ENCODE measurements at places on chromosomes 12 and 14.

DNA sequence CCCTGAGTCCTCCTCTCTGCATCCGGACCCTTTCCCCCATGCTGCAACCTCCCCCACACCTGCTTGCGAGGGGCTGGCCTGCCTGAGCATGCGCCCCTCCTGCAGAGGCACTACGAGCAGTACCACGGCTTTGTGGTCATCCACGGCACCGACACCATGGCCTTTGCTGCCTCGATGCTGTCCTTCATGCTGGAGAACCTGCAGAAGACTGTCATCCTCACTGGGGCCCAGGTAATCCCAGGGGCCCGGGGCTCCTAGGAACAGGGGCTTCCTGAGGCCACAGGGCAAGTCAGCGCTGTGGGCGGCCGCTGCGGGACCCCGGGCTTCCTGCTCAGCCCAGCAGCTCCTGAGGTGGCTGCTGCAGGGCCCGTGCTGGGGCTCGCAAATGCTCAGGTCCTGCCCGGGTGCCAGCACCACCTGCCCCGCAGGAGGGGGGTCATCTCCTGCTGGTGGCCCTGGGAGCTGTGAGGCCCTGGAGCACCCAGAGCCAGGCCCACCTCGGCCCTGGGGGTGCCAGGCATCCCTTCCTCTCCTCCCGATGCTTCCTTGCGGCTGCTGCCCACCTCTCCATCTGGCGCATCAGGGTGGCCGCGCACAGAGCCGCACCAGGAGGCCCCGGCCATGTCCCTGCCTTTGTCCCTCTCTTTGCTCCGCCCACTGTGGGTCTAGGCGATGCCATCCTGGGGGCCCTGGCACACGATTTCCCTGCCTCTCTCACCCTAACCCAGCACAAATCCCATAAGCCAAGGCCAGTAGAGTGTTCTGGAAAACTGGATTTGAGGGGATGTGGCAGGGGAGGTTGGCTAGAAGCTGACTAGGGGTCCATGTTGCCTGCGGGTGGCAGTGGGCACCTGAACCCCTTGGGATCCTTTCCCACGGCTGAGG is 10.2 kb downstream of the ASPG start:
- no peaks in the 10 kb centered on the region for H3K36me3 ChIP-seq
- no peak overlapping the region for H3K27ac ChIP-seq
- no peak overlapping the region for H3K4me3 ChIP-seq
- H3K4me1 ChIP-seq: peaks cover 3% of the 10 kb centered on the region

DNA sequence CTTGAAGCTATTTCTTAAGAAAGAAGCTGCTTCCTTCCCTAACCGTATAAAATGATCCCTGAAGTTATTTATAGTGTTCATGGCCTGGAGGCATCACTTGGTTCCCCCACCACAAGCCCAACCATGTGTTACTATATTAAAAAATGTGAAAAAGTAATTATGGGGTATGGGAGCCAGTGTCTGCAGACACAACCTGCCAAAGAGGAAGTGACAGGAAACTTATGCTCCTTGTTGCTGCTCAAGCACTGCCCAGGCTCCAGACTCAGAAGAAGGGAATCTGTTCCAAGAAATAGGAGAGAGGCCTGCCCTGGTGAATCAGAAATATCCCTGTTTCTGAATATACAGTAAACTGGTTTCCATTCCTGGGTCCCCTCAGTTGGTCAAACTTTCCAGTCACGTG is 217.2 kb upstream of the BMP4 start:
- H3K27me3 ChIP-seq: peaks cover 66% of the 10 kb centered on the region
- no peak for DNase-seq
- no peaks in the 10 kb centered on the region for H3K36me3 ChIP-seq

DNA sequence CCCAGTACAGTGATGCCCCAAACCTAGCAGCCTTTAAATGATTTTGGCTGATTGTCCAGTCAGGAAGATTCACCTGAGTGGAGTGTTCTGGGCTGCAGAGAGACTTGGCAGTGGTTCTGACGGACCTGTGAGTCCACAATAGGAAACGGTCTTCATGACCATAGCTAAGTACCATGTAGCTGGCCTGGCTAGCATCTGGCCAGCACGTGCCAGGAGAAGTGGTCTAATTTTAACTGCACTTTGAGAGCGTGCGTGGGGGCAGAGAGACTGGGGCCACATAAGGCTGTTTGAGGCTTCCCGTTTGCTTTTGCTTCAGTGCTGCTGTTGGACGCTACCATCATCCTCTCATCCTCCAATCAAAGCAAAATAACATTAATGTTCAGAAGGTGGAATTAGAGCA is 54.7 kb downstream of the PPM1A start:
- peaks cover 3% of the 10 kb centered on the region for H3K36me3 ChIP-seq
- DNase-seq: no peak
- no peaks in the 10 kb centered on the region for H3K4me1 ChIP-seq
- H3K27ac ChIP-seq: no peak overlapping the region
- H3K4me3 ChIP-seq: no peak overlapping the region

DNA sequence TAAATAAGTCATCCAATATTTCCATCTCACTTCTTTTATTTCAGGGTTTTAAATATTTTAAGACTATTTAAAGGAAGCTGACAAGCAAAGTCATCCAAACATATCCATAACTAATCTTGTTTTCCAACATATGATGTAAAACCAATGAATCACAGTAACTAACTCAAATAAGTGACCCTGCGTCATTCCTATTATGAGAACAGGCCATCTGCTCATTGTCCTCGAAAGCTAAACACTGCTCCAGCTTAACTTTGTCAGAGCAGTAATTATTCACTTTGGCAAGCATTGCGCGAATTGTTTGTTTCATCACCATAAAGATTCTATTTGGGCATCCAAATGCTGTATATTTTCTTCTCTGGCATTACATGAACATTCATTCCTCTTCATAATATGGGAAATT is 99.1 kb downstream of the CAPZA3 start:
- H3K4me1 ChIP-seq: no peaks in the 10 kb centered on the region
- no peak overlapping the region for H3K4me3 ChIP-seq
- no peak for DNase-seq
- no peaks in the 10 kb centered on the region for H3K36me3 ChIP-seq
- H3K27ac ChIP-seq: no peak overlapping the region

DNA sequence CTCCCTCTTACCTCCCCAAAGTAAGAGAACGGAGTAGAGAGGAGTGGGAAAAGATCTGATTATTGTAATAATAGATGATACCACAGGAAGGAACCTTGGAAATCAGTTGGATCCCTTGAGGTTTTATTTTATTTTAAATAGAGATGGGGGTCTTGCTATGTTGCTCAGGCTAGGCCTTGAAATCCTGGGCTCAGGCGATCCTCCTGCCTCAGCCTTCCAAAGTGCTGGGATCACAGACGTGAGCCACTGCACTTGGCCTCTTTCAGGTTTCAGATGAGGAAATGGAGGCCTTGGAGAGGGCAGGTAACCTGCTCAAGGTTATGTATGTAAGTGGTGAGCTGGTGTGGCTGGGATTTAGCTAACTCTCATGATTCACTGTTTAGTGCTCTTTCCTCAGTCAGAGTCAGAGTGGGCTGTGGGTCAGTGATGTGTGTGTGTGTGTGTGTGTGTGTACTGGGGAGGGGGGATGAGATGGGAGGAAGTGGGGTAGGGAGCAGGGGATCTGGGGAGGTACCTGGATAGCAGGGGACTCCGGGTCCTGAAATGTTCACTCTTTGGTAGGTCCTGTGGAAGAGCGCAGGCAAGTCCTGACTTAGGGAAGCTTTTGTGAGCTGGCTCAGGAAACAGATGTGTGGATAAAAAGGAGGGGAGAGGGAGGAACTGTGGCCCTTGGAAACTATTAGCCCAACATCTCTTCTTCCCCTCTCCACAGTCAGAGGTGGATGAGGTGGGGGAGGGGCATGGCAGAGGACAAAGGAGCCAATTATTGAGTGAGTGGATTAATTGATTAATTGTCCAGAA is 4.7 kb upstream of the CISTR start:
- peaks cover 41% of the 10 kb centered on the region for H3K27me3 ChIP-seq
- H3K4me1 ChIP-seq: peaks cover 6% of the 10 kb centered on the region
- H3K27ac ChIP-seq: no peak overlapping the region
- no peak for DNase-seq
- no peak overlapping the region for H3K4me3 ChIP-seq

DNA sequence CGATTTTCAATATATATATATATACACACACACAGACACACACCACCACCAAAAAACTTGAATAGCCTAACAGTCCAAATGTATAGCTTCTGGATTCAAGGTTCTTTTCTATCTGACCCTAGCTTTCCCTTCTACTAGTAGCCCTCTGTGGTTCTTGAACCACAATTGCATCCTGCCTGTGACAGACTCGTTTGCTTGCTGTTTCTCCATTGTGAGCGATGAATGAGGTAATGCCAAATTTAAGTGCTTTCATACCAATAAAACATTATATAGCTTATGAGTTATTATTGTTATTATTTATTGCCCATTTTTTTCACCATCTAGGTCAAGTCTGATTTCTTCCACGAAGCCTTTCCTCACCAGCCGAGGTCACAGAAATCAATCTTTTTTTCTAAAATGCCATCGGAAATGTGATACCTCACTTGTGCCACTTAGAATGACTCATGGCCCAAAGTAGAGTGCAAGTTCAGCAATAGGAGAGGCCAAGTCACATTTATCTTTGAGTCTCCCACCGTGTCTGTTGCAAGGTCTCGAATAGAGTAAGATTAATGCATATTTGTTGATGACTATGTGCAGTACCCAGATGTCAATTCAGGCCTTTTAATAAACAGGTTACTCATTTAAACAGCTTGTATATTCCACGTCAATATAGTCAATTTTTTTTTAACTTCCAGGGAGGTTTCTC is 1015.8 kb upstream of the SEL1L start:
- no peaks in the 10 kb centered on the region for H3K27me3 ChIP-seq
- no peaks in the 10 kb centered on the region for H3K4me1 ChIP-seq
- no peak overlapping the region for H3K27ac ChIP-seq
- DNase-seq: no peak
- H3K36me3 ChIP-seq: no peaks in the 10 kb centered on the region
- H3K4me3 ChIP-seq: no peak overlapping the region

- DNase-seq: no peak
- H3K4me3 ChIP-seq: no peak overlapping the region
- H3K27ac ChIP-seq: no peak overlapping the region
- no peaks in the 10 kb centered on the region for H3K36me3 ChIP-seq
Measured at GRCh38 chr12:108342985-108343384, 3.9 kb upstream of the CMKLR1 start.

DNA sequence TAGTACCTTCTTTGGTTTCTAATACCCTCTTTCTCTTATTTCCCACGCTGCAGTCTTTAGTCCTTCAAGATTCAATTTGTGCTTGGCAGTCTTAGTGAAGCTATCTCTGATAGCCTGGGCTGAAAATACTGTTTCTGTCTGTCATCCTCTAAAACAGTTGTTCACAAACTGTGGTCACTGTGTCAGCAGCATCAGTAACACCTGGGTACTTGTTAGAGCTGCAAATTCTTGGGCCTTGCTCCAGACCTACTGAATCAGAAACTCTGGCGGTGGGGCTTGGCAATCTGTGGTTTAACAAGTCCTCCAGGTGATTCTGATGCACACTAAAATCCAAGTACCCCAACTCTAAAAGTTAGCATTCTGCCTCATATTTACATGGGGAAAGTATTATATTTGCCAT is 217.5 kb upstream of the SEL1L start:
- H3K27ac ChIP-seq: no peak overlapping the region
- no peaks in the 10 kb centered on the region for H3K36me3 ChIP-seq
- no peak for DNase-seq
- no peaks in the 10 kb centered on the region for H3K4me1 ChIP-seq
- no peaks in the 10 kb centered on the region for H3K27me3 ChIP-seq

DNA sequence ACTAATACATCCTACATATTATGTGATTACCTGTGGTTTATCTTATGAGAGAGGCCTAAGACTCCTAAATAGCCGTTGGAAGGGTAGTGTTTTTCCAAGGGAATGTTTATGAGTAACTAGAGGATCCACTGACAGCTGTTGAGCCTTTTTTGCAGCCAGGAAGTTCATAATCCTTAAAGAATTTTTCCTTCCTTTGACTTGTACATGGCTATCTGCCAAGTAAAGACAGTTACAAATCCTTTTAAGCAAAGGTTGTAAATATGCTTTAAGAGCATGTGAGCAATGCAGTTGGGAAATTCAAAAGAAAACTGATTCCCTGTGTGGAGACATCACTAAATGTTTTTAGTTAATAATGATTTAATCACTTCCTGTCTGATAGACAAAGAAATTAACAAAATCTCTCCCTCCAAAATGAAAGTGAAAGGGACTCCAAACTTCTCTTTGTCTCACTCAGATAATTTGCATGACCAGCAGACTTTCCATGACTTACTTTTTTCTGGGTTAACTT is 333.8 kb downstream of the PDZRN4 start:
- no peaks in the 10 kb centered on the region for H3K27me3 ChIP-seq
- peak overlapping the region; percentile 35 for H3K27ac ChIP-seq
- peaks cover 23% of the 10 kb centered on the region for H3K4me1 ChIP-seq
- no peaks in the 10 kb centered on the region for H3K36me3 ChIP-seq

Data from activated T-cell treated with anti-CD3 and anti-CD28 coated beads, Interleukin-2, amount 50 U/mL, for 24 hours (primary cell).